ENCODE measurements at places on chromosomes 2 and 18.

GRCh38 chr2:8563814-8564474 is 117.9 kb upstream of the ID2 start:
- no peak for DNase-seq

DNA sequence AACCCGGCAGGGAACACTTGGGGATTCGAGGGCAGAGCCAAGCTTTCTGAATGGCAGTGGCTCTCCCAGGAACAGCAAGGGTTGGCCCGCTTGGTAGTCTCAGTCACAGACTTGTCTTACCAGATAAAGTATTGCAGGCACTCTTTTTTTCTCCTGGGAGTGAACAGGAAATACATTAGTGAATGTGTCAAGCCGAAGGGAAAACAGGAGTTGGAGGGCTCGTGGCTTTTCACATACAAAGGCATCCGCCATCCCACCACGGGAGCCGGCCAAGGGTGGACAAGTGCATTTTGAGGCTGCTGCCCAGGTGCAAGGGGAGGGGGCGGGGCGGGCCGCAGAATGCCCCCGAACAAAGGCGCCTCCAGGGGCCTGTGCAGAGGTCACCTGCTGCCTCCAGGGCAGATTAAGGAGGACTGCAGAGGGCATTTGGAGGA is 163.3 kb upstream of the SIX3 start:
- no peak for DNase-seq

- DNase-seq, result no peak
These were observed 34.2 kb downstream of the CHRNA1 start for GRCh38 chr2:174729797-174730697.

DNA sequence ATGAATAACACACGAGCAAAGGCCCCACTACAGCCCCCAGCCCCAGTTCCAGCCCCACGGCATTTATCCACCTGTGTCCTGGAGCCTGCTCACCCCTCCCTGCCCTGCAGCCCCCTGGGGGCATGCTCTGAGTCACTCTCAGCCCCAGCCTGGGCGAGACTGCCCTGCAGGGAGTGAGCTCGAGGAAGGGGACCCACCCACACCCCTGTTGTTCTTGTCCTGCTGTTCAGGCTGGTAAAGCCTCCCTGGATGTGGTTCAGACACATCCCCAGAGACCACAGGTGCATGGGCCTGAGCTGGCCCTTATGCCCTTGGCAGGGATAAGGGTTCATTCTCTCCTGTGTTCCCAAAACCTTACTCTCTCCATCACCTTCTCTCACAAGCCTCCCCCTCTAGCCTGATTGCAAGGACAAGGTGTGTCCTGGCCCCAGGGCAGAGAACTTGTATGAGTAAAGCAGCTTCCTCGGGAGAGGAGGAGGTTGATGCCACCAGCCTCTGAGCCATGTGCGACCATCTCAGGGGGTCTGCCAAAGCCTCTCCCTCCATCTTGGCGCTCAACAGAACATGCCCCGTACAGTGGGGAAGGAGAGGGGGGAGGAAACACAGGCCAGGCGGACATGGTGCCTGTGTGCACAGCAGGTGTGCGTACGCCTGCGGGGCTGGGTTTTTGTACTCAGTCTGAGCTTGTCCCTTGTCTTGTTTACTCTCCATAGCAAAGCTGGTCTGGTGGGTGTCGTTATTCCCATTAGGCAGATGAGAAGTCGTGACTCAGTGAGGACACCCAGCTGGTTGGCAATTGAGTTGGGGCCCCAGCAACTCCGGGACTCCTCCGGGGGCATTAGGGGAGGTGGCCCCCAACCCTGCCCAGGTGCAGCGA is 64.4 kb downstream of the CIB4 start:
- no peak for DNase-seq

DNA sequence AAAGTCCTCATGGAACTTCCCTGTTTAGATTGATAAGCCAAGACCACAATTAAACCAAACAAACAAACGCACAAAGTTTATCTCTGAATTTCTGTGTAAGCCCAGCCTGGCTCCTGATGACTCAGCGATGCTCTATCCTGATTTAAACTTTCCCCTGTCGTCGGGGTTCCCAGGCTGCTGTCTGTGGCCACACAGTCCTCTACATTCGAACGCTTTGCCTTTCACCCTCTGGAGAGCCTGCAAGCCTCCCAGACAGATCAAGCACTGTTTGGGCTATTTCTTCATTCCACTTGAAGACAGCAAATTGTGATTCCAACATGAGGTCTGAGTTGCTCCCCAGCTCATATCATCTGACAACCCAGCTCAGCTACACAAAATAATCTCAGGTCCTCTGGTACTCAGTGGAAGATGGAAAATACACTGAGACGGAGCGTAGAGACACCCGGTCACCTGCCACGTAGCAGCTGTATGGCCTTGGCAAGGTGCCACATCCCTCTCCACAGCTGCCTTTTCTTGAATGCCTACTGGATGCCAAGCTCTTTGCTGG is 51.2 kb downstream of the CYRIA start:
- no peak for DNase-seq

- no peak for DNase-seq
These were observed 53.1 kb downstream of the TTC27 start for GRCh38 chr2:32680942-32681341.

Data from progenitor cell of endocrine pancreas (in vitro differentiated cells).